ENCODE measurements at places on chromosomes 6 and 20.

- no peak for DNase-seq
Measured at GRCh38 chr20:62699296-62699695, 9.3 kb upstream of the NTSR1 start.

DNA sequence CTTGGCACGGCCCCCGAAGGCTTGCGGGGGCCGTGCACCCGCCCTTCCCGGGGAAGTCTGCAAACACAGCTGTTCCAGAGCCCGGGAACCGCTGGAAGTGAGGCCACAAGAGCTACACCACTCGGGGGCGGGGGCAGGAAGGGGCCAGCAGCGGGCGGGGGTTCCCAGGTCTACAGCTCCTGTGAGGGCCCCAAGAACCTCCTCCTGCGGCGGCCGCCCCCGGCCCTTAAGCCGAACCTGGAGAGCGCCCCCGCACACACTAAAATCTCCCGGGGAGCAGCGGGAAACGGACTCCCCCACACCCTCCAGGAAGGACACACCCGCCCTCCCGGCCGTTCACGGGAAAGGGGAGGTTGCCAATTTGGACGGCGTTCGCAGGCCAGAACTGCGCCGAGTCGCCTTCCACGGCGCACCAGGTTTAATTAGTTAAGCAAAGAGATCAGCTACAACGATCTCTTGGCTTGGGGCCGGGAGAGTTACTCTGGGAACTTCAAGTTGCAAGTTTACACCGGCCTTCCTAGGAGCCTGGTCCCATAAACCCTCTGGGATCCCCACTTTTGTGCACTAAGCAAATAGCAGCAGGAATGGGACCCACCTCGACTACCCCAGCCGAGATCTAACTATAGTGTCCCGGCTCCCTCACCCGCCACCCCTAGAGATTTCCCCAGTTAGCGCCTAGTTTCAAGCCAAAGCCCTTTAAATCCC lies 1.7 kb downstream of the JAG1 start:
- peak; percentile 61 for DNase-seq

DNA sequence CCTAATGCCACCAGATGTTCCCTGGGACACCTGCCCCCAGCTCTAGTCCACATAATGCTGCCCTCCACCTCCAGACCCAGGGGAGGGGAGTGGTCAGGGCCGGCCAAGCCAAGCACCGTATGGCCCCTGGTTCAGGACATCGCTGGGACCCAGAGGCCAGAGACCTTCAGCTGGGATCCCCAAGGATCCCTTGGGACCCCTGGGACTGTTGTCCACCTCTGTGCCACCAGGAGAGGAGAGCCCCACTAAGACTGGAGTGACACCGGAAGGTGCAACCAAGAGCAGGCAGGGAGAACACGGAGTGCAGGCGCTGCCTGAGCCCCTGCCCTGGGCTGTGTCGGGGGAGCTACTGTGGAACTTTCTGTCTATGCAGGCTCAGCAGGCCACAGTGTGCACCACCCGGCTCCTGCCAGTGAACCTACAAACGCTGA lies 43.6 kb downstream of the CTCFL start:
- no peak for DNase-seq

DNA sequence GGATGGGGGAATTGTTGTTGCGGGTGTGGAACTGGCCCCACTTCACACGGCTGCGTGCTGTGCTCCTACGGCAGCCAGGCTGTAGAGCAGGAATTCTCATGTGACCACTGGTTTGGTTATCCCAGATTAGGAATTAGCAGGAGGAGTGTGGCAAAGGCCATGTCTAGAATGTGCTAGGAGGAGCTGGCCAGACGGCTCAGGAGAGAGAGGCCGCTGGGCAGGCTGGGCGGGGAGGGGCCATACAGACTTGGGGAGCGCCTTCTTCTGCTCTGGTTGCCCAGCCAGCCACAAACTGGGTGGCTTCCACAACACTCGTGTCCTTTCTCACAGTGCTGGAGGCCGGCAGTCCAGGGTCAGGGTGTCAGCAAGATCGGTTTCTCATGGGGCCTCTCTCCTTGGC lies 245.0 kb upstream of the QKI start:
- no peak for DNase-seq

DNA sequence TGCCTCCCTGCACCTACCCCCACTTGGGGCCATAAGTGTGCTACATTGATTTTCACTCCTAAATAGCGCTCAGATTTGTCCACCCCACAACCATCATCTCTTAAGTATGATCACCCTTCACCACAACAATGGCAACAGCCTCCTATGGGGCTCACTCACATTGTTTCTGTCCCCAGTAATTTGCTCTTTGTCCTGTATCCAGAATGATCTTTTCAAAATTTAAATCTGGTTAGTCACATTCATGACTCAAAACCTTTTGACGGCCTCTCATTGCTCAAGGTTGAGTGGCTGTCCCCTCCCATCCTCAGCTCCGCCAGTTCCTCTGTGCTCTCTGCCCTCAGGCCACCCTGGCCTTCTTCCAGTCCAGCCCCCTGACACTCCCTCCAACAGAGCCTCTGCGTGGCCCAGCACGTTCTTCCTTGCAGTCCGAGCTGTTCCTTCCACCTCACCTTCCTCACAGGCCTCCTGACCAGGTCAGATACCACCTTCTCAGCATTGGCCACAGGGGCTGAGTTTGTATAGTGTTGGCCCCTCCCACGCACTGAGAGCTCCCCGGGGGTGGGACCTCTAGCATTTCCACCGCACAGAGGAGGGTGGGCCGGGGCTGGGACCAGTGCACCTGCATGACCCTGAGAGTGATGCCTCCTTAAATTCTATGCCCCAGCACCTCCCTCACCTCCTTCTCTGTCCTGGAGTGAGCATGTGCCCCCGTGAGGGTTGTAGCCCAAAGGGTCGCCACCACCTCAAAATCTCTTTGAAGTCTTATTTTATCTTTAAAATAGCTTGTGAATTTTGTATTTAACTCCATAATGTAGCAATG lies 2.4 kb upstream of the PPP1R3G start:
- DNase-seq = no peak

- no peak for DNase-seq
Measured at GRCh38 chr6:36592221-36592655, 1.9 kb upstream of the SRSF3 start.

GRCh38 chr6:29887819-29888776 lies 54.2 kb upstream of the HLA-A start:
- peak; percentile 15 for DNase-seq

- no peak for DNase-seq
Measured at GRCh38 chr6:128032042-128032441, 131.2 kb upstream of the THEMIS start.

DNA sequence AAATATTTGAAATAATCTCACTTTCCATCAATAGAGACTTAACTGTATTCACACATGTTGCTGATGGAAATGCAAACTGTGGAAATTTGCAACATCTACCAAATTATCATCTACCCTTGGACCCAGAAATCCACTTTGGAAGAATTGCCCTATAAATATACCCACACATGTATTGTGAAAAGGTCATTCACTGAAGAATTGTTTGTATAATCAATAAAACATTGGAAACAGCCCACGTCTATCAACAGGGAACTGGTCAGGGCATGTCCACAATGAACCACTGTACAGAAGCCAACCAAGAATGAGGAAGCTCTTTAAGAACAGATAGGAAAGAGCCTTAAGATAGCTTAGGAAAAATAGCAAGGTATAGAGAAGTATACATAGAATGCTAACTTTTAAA lies 36.2 kb downstream of the PXDC1 start:
- no peak for DNase-seq

DNA sequence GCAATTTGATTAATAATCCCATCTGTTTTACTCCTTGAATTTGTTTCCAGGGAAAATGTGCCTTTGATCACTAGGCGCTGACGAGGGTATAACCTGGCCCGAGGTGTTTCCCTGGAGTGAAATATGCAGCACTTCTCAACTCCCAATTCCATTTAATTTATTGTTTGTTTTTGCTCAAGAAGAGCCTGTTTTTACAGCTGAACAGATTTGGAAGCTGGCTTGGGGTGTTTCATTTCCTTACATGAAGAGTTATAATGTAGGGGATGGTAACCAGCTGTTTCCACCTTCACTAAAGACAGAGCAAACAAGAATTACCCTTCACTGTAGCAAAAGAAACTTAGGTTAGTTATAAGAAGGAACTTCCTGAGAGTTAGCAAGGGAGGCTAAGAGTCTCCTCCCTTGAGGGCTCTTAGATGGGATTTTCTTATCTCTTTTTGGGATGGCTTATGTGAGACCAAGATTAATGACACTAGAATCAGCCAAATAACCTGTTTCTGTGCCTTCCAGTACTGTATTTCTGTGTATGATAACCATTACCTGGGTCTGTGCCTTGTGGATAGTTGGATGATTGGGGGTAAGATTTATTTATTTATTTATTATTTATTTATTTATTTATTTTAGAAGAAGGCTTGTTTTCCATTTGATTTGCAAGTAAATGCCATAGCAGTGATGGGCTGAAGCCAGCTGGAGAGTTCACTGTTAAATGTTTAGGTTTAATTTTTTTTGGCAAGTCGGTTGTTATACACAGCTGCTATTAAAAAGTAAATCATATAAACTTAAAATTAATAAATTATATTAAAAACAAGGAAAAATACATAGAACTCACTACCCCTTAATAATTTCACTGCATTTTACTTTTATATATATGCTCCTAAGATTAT lies 162.2 kb upstream of the BMP2 start:
- no peak for DNase-seq

DNA sequence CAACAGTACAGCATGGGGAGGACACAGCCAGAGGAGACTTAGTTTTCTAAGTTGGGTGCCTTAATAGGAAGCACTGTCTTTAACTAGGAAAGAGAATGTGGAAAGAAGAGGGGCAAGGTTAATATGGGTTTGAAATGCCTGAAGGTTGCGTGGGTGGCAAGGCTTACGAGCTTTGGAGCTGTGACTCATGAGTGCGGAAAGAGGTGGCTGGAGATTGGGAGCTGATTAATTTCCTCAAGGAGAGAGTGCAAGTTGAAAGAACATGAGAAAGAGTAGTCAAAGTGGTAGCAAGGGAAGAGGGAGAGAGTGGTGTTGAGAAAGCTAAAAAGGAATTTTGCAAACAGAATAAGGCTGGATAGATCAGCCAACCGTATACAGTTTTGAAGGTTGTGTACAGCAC lies 315.1 kb upstream of the PRND start:
- DNase-seq = no peak

GRCh38 chr20:32841174-32841573 lies 17.5 kb upstream of the EFCAB8 start:
- no peak for DNase-seq

DNA sequence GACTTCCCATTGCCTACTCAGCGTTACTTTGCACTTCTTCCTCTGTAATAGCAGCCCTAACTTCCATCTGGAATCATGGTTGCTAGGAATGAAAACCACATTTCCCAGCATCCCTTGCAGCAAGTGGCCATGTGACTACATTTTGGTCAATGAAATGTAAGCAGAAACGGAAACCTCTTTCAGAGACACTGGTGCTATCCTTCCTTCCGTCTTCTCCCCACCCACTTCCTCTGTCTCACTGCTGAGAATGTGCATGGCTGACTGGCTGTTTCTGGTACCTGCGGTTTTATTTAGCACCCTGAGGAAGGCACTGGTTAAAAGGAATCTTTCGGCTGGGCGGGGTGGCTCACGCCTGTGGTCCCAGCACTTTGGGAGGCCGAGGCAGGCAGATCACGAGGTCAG lies 107.4 kb downstream of the SCML4 start:
- DNase-seq = no peak

- DNase-seq = no peak
Measured at GRCh38 chr6:115310156-115310555, 750.5 kb downstream of the FRK start.

DNA sequence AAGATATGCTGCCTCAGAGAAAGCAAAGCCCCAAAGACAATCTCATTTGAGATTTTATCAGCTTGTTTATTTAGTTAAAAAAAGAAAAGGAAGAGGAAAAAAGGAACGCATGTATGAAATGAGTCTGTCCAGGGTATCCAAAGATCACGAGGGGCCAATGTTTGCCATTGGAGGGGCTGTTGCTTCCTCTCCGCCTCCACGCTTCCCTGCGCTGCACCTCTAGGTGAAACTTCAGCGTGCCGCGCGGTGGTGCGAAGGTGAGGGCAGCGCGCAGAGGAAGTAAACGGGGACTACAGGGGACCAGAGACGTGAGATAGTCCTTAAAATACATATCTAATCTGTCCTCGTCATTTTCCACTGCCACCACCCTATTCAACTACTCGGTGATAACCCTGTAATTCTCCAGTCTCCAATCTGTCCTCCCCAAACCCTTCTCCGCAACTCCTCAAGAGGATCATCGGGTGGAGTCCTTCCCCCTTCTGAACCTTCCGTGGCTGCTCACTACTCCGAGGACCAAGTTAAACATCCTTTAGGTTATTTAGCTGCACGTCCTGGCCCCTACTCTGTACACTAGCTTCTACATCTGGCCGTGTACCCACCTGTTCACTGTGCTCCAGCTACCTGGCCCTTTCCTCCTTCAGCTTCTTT lies 1.1 kb upstream of the DCBLD1 start:
- no peak for DNase-seq

DNA sequence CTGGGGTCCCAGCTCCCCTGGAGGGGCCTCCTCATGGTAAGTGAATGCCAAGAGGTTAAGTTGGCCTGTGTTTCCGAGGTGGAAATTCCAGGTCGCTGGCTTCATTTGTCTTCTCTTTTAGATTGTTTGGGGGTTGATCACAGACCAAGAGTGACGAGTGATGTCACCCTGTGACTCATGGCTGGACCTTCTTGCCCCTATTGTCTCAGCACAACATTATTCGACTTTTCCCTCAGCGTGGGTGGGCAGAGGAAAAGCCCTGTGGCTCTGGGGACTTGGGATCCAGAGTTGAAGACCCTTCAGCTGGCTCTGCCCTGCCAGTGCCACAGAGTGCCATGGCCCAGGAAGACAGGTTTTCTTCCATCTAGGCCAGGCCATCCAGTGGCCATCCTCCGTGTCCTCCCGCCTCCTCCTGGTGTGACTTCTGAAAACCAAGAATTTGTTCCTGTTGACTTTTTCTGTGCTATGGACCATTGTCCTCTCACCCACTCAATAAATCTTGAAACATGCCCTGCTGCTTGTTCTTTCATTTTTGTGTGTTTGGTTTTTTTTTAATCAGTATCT lies 15.4 kb upstream of the SNHG17 start:
- no peak for DNase-seq

DNA sequence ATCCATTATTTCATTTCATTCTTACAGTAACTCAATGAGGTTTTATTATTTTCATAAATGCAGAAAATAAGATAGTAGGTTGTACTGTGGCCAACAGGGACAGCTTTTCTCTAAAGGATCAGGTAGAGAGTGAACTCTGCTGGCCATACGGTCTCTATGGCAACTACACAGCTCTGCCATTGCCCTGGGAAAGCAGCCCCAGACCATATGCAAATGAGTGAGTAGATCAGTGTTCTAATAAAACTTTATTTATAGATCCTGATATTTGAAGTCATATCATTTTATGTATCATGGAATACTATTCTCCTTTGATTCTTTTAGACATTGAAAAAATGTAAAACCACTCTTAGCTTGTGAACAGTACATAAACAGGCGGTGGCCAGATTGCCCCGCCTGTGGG lies 192.5 kb upstream of the RREB1 start:
- no peak for DNase-seq

DNA sequence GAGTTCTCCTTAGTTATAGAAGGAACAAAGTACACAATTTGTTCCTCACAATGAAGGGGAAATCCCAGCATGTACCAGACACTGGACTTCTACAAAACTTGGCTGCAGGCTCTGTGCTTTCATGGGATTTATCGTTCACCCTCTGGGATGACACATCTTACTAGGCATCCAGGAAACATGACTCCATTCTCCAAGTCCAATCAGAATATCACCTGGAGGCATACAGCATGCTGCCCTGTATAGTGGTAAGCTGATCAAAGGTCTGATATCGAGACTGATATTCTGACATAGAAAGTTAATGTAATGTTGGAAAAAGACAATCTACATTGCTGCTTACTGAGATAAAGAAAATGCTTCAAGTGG lies 6.7 kb downstream of the RWDD2A start:
- DNase-seq = no peak
